Epithelial cell of proximal tubule (primary cell): ENCODE measurements at places on chromosomes 11 and 22. TPM values are rescaled to one million over a fixed set of nuclear protein-coding genes. Genes with fewer than 3 reads are reported as not detected.

Gene FDX1
- 14.2 and 15.2 TPM in 2 replicates for total RNA-seq

Gene KIAA1671
- 9.0 and 14.1 TPM in 2 replicates for total RNA-seq

Gene CCDC15
- 3.3 and 3.4 TPM in 2 replicates for total RNA-seq

Gene TMA7B
- not detected in 2 replicates for total RNA-seq

Gene SEC14L6
- total RNA-seq = 2.1 and 11.6 TPM in 2 replicates

Gene PRRG4
- 2.7 and 3.1 TPM in 2 replicates for total RNA-seq

Gene MEI1
- 0.14 and 0.35 TPM in 2 replicates for total RNA-seq

Gene CD3D
- not detected in 2 replicates for total RNA-seq

Gene LDHAL6A
- not detected in 2 replicates for total RNA-seq

Gene KRTAP5-10
- total RNA-seq = not detected in 2 replicates

Gene SDHD
- total RNA-seq = 48.5 and 96.7 TPM in 2 replicates

DNA sequence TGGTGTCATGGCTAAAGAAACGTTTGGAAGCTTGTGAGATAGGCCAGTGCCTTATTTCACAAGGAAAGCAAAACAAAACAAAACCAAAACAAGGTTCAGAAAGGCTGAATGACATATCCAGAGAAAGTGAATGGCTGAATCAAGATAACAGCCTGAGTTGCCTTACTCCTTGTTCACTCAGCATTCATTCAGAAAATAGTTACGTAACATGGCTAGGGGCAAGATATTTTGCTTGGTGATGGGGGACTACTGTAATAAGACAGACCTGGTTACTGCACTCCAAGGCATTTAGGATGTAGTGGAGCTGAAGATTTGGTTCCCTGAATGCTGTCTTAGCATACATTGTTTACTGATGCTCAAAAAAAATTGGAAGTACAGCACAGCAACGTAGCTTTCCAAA, 47.7 kb downstream of the C11orf91 start:
- DNase-seq = no peak

- DNase-seq = no peak
Observed at GRCh38 chr22:29257751-29258181, 10.0 kb downstream of the RHBDD3 start.

- no peak for DNase-seq
Observed at GRCh38 chr11:3219281-3219892, 774 bp upstream of the MRGPRG start.

- DNase-seq = no peak
Observed at GRCh38 chr22:38751422-38752346, 4.1 kb downstream of the SUN2 start.

- no peak for DNase-seq
Observed at GRCh38 chr22:46111645-46112306, 38.5 kb upstream of the PPARA start.

- DNase-seq = no peak
Observed at GRCh38 chr11:85531191-85531897, 95.8 kb downstream of the DLG2 start.

GRCh38 chr11:78363024-78363619, 54.5 kb downstream of the GAB2 start:
- DNase-seq = no peak

DNA sequence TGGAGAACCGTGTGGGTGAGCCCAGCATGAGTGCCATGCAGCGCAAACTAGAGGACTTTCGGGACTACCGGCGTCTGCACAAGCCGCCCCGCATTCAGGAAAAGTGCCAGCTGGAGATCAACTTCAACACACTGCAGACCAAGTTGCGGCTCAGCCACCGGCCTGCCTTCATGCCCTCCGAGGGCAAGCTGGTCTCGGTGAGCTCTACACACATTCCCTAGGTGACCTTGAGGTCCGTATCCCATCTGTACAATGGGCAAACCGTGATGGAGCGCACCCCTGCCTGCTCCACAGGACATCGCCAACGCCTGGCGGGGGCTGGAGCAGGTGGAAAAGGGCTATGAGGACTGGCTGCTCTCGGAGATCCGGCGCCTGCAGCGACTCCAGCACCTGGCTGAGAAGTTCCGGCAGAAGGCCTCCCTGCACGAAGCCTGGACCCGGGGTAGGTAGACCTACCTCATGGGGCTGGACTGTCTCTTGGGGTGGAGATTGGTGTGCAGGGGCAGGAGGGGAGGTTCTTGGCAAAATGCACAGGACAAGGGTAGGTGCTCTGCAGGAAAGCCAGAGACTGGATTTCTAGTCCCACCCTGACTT, 10.6 kb downstream of the CTSF start:
- DNase-seq = no peak

GRCh38 chr11:45041596-45041995, 90.9 kb upstream of the TP53I11 start:
- DNase-seq = no peak

DNA sequence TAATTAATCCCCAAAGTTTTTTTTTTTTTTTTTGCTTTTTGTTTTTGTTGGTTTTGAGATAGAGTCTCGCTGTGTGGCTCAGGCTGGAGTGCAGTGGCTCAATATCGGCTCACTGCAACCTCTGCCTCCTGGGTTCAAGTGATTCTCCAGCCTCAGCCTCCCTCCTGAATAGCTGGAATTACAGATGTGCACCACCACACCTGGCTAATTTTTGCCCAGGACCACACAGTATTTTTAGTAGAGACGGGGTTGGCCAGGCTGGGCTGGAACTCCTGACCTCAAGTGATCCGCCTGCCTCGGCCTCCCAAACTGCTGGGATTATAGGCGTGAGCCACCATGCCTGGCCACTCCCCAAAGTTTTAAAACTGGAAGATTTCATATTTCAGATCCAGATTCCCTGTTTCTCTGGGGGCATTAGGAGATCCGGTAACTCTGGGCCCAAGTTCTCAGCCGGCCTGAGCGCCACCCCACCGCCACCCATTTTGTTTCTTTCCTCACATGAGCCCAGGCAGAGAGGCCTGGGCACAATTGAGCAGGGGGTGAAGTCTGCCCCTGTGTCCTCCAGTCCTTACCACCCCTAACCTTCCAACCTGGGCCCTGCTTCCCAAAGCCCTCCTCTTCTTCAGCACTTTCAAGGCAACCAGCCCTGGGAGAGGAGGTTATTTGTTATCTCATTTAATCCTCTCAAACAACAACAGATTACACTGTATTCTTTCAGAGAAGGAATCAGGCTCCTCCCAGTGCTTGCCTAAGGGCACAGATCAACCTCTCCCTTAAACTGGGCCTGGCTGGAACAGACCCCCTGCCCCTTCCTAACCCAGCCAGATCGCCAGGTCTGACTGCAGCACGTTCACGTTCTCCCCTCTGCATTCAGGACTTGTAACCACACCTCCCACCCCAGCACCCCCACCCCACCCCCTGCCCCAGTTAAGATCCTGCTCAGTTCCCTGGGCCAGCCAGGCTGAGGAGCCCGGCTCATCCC, 1.9 kb upstream of the CSNK1E start:
- no peak for DNase-seq

GRCh38 chr22:17705951-17706900, 67.7 kb downstream of the BCL2L13 start:
- DNase-seq = peak; percentile 86

DNA sequence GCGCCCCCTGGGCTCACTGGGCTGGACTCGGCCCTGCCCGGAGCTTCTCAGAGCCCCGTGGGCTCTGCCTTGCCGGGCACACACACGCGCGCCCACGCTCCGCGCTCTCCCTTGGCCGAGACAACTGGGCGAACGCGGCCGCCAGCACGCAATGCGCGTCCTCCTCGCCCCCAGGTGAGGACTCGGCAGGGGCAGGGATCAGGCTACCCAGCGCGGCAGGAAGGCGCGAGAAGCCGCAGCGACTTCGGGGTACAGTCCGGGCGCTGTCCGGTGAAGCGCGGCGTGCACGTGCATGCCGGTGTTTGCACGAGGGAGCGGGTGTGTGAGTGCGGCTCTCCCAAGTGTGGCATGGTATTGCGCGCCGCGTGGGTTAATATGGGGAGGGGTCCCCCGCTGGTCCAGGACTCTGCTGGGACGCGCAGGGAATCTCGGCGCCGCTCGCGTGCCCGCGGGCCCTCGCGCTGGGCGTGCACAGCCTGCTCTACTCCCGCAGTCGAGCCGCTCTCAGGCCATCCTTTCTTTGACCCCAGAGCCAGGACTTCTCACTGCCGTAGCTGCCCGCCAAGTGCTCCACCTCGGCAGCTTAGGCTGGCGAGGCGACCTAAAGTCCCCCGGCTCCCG, 5.4 kb downstream of the WNT7B start:
- DNase-seq = no peak

DNA sequence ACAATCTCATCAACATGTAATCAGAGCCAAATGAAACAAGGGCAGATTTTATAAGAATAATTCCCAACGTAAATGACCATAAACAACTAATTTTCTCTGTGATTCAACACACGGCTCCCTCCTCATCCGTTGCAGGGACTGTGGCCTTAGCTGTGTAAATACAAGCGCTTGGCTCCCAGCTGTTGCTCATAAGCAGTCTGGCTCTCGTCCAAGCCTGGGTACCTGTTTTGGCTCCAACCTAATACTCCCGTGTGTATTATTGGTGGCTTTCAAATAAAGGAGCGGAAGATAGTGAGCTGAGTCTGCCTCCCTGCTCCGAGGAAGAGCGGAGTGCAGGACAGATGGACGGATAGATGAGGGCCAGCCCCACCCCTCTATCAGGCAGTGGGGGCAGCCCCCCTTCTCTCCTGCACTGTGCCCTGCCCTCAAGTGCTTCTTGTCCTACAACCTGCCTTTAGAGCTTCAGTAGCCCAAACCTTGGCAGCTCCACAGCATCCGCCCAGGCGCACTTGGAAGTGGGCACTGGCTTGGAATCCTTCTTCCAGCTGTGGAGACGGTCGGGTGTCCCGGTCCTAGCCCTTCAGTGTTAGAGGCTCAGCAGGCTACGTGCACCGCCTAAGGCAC, 670.9 kb downstream of the BRD1 start:
- no peak for DNase-seq

- DNase-seq = no peak
Observed at GRCh38 chr11:102914238-102915043, 39.7 kb upstream of the MMP12 start.

- DNase-seq = no peak
Observed at GRCh38 chr11:128879817-128880216, 11.3 kb upstream of the KCNJ5 start.

DNA sequence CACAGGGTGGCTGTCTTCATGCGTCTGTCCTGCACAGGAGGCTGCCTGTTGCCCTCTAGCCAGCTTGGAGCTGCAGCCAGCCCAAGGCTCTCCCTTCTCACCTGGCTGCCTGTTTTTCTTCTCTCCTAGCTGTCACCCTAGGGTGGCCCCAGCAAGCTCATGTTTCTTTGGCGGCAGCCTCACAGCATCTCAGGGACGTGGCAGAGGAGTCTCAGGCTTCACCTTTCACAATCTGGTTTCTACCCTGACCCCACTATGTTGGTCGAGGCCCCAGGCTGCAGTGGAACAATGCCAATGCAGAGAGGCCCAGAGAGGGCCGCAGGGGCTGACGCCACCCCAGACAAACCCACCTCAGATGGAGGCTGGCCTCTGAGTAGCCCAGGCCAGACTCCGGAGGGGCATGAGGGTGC, 2.5 kb upstream of the CLDN5 start:
- no peak for DNase-seq

DNA sequence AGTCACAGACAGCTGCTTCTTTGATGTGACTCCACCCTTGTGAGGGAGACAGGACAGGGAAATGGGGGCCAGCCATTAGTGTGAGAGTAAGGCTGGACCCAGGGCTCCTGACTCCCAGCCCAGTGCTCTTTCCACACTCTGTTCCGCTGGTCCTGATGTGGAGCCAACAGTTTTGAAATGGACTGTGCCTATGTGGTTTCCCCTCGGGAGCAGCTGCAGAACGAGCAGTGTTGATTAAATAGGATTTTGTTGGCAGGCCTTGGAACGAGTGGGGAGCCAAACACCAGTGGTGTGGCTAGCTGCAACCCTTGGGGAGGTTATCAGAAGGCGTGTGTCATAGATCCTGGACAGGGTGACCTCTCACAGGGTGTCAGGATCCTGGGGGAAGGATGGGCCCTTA, 66.5 kb upstream of the AMPD3 start:
- no peak for DNase-seq

DNA sequence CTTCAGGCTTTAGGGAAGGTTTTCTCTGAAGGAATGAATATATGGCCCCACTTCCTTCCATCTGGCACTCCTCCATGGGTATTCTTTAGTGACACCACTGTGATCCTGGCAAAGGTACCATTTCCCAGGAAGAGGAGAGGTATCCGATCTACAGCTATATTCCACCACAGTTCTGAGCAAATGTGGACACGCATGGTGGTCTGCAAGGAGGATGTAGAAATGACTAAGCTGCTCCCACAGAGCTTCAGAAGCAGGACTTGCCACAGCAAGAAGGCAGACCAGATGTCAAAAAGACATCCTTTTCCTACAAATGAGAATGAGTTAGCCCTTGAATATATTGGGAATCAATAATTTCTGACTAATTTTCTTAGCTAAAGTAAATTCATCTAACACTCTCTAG, 45.5 kb downstream of the ARFGAP2 start:
- DNase-seq = no peak

GRCh38 chr22:37971475-37972434, 12.6 kb downstream of the SOX10 start:
- DNase-seq = no peak

DNA sequence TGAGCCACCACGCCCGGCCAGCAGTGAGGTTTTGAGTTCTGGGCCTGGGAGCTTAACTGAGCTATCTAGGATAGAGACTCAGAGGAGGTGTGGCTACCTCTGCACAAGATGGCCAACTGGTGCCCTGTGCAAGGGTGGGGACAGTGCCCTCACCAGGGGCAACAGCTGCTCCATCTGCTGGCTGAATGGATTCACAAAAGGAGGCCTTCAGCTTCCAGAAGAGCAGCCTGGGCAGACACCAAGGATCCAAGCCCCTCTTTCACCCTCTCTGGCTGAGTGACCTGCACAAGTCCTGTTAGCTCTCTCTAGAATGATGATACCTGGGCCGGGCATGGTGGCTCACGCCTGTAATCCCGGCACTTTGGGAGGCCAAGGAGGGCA, 33.5 kb upstream of the BAIAP2L2 start:
- DNase-seq = no peak
